ENCODE measurements at places on chromosomes 5 and 9. TPM values are rescaled to one million over a fixed set of nuclear protein-coding genes. Genes with fewer than 3 reads are reported as not detected.

GRCh38 chr5:116388564-116389258, 185.9 kb downstream of the SEMA6A start:
- peak; percentile 62 for DNase-seq

- no peak for DNase-seq
Observed at GRCh38 chr9:111162026-111162425, 123.8 kb upstream of the LPAR1 start.

PAPPA gene
- polyA plus RNA-seq, result 0.23 TPM

- no peak for DNase-seq
Observed at GRCh38 chr5:61026004-61026403, 81.0 kb downstream of the NDUFAF2 start.

GRCh38 chr5:174317256-174317894, 271.9 kb downstream of the NSG2 start:
- DNase-seq, result peak; percentile 18

- DNase-seq, result peak; percentile 78
Observed at GRCh38 chr9:127567035-127567729, 44.9 kb upstream of the STXBP1 start.

DNA sequence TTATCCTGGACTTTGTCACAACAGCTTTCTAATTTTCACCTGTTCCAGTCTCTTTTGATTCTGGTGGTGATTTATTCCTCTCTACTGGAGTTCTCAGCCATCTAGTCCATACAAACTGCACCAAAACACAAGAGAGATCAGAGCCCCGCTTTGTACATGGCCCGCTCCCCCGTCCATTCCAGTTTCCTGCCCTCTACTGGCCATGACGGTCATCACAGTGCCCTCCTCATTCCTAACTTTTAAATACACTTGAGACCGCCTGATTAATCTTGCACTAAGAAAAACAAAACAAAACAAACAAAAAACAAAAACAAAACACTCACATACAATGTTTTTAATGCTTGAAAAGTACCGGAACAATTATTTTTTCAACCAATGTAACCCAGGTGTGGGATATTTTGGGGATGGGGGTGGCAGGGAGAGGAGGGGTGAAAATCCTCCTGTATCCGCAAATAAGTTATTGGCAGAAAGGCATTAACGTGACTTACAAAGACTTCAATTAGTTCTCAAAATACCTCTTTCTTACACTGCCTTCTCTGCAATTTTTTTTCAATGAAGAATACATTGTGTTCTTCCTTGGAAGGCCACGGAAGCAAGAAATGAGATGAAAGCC, 84.8 kb upstream of the PAM start:
- DNase-seq, result peak; percentile 33

All from heart left ventricle (tissue), 16 donors.